Activated T-cell treated with anti-CD3 and anti-CD28 coated beads for 24 hours (primary cell): ENCODE measurements at places on chromosomes 5 and 9.

DNA sequence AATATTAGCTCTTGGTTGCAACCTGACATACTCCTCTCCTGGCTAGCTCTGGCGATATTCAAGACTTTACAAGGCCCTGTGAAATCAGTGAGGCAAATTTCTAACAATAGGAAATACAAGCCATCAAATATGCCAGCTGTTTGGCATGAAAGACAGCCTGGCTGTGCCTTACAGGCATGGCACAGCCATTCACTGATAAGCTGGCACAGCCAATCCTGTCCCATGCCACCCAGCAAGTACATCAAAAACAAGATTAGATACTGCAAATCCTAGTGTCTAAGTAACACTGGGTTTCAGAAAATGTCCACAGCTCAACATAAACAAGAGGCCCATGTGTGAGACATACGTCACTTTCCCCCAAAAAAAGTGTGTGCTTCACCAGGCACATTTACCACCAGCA is 1045.8 kb upstream of the DMAC1 start:
- no peak for DNase-seq

GRCh38 chr9:70285246-70285645 is 26.5 kb downstream of the SMC5 start:
- DNase-seq = no peak

DNA sequence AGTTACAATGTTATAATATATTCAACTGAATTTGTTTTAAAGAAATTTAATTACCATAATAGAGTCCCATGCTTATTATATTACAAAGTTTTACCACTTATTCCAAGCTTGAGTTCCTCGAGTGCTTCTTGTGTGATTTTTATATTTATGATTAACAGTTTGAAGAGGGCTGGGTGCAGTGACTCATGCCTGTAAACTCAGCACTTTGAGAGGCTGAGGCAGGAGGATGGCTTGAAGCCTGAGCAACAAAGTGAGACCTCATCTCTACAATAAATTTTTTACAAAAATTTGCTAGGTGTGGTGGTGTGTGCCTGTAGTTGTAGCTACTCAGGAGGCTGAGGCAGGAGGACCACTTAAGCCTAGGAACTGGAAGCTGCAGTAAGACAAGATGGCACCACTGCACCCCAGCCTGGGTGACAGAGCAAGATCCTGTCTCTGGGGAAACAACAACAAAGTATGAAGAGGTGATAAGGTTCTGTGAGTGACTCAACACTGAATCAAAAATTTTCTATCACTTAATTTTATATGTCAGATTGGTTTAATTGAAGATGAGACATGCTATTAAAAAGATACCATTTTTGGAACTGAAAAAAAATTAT is 9.2 kb downstream of the POC5 start:
- DNase-seq = no peak

DNA sequence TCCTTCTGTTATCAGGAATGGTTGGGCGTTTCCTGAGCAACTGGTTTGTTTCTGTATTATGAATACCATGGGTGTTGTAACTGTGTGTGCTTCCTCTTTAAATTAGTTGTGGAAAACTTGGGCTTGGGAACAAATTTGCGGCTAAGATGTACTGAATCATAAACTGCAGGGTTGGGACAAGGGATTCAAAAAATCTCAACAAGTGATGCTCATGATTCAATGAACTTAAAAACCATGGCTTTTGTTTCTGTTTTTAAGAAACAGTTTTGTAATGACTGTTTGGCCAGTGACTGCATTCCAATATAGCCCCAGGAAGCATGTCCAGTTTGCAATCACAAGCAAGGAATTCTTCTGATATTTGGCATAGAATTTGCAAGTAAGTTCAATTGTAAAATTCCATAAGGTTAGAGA is 657.5 kb upstream of the WWC1 start:
- no peak for DNase-seq

DNA sequence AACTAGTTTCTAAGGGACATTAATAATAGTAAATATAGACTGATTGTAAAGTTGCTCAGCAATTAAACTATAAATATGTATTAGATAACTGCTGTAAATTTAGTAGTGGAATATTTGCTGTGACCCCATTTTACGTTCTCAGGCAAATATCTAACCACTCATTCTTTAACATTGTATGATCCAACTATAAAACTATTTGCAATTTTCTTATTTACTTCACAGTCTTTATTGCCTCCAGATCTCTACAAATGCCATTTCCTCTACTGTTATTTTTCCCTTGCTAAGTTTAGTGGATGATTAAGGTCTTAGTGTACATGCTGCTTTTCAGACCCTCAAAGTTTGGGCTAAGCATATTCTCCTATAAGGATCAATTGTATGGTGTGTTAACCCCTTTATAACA is 526.2 kb upstream of the ST8SIA4 start:
- DNase-seq = no peak

DNA sequence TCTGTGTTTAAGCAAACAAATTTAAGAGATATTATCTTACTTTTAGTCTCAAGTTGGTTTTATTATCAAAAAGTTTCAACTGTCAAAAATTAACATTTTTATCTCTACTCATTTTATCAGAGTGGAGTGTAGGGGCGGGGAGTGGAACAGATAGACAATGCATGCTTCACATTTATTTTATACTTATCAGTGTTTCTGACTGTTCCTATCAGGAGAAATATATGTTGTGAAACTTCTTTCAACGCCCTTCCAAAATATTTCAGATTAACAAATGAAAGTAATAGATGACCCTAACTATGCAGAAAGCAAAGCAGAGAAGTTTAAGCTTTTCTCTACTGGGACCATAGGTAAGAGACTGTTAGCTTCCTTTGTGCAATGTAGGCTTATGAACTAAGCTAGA is 44.9 kb upstream of the MAST4 start:
- no peak for DNase-seq

DNA sequence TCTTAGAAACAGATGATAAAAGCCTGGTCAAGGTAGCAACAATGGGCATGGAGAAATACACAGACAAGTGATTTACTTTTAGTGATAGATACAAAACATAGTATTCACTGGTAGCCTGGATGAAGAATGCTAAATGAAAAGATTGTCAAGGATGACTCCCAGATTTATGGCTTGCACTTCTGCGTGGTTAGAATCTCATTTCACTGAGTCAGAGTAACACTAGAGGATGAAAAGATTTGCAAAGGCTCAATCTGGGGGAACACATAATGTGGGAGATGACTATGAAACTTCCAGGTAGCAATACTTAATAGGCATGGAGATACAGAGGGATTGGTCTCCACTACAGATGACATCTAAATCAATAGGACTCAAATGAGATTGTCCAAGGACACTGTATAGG is 38.4 kb downstream of the AGTPBP1 start:
- DNase-seq = no peak

GRCh38 chr5:159749146-159749545 is 167.1 kb upstream of the ADRA1B start:
- DNase-seq = no peak

DNA sequence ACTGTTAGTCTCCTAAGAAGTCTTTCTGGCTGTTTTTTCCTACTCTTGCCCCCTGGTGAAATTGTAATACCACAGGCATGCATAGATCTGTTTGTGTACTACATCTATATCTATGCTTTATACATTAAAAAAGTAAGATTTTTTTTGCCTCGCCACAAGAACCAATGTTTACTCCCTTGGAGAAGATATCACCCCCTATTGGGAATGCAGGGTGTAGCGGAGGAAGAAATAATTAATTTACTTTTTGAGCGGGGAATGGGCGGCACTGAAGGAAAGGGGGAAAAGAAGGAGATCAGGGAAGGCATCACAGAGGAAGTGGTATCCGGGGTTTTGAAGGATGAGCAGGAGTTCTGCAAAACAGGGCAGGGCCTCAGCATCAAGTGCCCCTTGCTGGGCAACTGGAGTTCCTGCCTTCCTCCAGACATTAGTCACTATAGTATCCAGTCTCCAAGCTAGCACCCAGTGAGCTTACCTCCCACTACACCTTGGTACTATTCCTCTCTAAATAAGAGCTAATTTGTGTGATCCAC is 134.9 kb downstream of the GABBR2 start:
- DNase-seq = no peak

DNA sequence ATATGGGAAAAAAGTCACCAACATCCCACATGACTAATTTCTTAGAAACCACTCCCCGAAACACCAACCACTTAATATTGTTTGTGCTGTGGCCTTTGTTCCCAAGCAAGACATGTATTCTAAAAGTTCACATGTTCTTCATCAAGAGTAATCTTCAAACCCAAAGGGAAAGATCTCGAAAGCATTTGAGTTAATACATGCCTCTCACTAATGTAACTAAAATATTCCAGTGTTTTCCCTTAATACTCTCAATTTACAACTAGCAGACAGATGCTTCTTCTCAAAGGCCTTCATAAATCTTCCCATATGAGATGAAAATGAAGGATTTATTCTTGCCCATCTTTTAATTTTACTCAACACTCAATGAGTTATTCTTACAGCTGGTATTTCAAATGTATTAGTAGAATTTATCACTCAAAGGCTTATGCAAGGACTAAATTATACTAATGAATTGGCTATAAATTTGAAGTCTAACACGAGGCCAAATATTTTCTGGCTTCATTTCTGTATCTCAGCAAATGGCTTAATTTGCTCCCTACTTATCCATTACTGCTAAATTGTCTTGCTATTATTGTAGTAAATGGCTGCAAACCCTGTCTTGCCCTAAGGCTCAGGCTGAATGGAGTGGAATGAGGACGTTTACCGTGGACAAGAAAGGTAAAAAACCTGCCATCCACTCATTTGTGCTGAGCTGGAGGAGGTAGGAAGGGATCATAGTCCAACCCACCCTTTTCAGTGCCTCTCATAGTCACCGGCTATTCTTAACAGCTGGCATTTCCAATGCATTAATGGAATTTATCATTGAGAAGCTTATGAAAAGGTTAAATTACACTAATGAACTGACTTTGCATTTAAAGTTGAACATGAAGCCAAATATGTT is 474.4 kb downstream of the RASEF start:
- no peak for DNase-seq

DNA sequence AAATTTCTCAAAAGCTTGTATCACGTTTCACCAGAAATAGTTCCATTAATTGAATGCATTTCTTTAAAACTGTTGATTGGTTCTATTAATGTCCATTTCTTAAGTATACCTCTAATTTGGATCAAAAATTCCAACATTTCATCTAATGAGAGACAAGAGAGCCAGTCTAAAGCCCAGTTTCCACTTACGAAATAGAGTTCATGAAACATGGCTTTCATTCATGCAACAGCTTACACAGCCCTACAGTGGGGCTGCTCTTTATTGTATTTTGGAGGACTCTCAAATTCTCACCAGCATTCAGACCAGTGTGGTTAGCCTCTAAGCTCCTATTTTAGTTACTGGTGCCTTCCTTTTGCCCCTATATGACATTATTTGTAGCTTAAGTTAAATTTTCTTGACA is 566.9 kb upstream of the RGMB start:
- no peak for DNase-seq

GRCh38 chr9:104027295-104027694 is 66.8 kb upstream of the SMC2 start:
- no peak for DNase-seq

DNA sequence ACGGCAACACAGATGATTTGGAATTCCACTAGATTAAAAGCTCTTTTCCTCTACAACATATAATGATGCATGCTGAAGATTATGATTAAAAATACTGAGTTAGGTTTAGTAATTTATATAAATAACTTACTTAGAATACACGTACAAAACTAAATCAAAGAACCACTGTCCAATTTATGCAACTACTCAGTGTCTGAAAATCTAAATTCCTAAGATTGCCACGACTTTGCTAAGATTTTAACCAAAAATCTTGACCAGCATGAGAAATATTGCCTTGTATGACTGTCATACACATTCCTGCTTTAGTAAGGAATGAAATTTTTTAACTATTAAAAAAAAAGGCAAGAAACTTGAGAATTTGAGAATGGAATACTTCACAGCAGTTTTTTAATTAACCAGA is 292.4 kb downstream of the ZNF608 start:
- no peak for DNase-seq

DNA sequence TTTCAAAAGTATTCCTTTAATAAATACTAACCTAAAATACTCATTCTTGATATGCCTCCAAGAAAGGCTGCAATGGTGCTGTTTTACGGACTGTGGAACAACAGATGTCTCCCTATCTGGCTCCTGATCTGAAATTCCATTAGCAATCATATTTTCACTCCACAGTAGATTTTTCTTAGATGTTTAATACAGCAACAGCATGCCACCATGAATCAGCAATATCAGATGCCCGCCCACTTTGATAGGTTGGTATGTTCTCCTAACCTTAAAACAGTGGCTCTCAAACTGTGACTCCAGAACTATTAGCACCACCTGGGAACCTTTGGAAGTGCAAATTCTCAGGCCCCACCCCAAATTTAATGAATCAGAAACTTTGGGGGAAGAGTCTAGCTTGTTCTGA is 110.2 kb downstream of the MLLT3 start:
- DNase-seq = no peak

- DNase-seq = no peak
Measured at GRCh38 chr5:105397749-105398148, 1835.2 kb upstream of the NUDT12 start.

DNA sequence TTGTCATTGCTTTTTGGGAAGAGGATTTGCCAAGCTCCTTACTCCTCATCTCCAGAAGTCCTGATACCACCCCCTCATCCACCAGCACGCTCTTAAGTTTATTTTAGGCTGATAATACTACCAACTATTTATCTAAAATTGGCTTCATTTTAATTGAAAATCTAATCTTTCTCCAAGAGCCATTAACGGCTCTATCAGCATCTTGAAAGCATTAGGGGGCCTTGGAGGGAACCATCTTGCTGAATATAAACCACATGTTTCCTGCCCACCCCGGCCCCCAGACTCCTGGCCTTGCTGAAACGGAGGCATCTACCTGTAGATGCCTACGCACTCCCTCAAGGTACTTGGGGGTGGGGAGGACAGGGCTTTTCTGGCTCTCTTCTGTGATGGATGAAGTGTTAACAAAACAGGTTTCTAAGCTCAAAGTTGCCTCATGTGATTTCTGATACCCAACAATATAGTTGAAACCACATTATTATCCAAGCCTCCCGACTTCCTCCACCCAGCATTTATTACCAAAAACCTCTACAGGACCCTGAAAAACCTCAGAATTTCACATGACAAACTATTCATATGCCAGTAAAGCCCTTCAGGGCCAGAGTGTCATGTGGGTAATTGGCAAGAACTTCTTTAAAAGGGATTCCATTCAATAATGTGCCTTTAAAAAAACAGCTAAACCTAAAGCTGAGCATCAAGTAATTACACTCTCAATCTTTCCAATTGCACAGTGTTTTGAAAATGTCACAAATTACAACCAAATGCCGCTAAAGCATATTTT is 96.7 kb downstream of the SAXO1 start:
- DNase-seq = no peak

GRCh38 chr9:27377811-27378456 is 81.0 kb upstream of the EQTN start:
- no peak for DNase-seq

GRCh38 chr5:83744821-83745220 is 24.2 kb upstream of the HAPLN1 start:
- no peak for DNase-seq

- DNase-seq = no peak
Measured at GRCh38 chr5:77437194-77437593, 54.9 kb downstream of the WDR41 start.

- no peak for DNase-seq
Measured at GRCh38 chr9:36064448-36065037, 27.8 kb downstream of the RECK start.
